ENCODE measurements at places on chromosomes 2 and 18. TPM values are rescaled to one million over a fixed set of nuclear protein-coding genes. Genes with fewer than 3 reads are reported as not detected.

Gene BCS1L
- total RNA-seq, result 45.9 TPM

Gene DSEL
- 3.5 TPM for total RNA-seq

Gene RASGRP3
- total RNA-seq, result under 0.01 TPM

Gene CABYR
- total RNA-seq, result 1.4 TPM
